CD4-positive, alpha-beta T cell treated with Interleukin-2 at 100 ng/mL for 4 hours (primary cell): ENCODE measurements at places on chromosomes 7 and 10.

DNA sequence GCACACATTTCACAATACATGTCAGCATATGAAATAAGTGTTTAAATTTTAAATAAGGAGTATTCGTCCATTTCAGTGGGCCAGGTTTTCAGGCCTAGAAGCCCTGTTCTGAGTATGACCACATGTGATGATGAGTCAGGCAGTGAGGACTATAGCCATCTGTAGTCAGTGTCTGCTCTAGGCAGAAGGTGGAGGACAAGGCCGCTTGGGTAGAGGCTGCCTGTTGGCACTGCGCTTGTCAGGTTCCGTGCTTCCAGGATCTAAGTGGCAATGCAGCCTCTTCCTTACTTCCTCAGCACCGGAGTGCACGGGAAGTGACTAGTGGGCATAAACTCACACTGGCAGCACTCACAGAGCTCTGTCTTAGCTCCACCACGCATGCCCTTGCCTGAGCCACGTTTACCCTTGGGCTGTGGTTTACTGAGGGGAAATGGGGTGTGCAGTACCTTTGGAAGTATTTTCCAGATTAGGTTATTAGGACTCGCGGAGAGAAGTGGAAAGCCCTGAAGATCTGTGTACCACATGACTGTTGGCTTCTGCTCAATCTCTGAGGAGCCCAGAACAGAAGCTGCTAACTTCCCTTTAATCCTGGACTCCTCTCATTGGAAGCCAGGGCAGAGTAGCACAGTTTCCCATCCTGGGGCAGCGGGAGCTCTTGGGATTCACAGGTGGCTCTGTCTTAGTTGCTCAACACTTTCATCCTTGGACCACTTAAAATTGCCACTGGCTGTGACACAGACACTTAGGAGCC, 87.5 kb upstream of the GJD4 start:
- DNase-seq, result no peak

DNA sequence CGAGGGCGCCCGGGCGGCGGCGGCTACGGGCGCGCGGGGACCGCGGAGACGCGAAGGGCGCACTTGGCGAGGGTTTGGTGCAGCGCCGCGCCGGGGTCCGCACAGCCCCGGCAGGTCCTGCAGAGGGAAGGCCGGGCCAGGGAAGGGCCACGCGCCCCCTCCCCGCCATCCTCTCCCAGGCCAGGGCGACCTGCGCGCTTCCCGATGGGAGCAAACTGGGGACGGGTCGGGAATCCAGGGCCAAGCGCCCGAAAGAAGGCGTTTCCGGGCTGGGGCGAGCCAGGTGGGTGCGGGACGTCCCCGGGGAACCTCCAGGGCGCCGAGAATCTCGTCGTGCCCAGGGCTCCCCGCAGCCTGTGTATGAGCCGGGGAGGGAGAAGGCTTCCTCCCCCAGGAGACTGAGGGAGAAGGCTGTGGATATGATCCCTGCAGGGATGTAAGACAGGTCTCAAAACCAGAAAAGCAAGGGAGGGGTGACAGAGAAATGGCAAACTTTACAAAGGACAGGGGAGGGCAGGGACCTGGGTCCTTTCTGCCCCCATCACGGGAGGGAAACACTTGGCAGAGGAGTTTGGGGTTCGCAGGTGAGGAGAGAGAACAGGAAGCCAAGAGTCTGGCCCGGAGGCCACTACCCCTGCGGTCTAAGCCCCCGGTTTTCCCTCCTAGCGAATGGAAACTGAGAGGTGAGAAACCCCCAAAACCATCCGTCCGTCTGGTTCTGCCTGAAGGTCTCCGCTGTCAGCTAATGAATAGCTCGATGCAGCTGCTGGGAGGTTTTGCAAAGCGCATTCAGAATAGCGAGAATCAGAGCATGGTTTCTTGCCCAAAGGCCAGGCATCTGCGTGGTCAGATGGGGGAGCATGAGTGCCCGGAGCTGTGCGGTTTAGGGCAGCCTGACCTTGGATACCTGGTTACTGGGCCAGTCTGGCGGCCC, 674 bp downstream of the AMZ1 start:
- DNase-seq, result no peak

GRCh38 chr10:15897287-15897686, 37.0 kb upstream of the MINDY3 start:
- no peak for DNase-seq

DNA sequence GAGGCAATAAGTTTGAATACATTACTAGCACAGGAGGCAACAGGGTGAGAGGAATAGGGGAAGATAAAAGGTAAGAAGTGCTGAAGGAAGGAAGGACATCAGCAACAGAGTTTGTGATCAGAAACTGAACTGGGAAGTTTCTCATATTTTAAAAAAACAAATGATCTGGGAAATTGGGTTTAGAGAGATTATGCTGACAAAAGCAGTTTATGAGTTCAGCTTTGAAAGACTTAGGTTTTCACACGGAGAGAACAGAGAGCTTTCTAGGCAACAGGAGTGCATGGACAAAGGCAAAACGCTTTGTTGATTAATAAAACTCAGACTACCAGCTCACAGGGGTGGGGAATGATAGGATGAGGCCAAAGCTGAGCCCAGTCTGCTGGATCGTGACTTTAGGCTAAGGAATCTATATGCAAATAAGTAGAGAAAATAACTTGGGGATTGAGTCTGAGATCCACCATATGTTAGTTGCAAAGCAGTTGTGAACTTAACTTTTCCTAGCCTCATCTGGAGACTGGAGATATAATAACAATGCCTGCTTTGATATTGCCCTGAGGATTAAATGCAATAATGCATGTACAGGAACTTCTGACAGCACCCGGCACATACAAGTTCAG, 4.2 kb downstream of the OSBPL3 start:
- DNase-seq, result no peak

- DNase-seq, result no peak
Measured at GRCh38 chr10:106582291-106582690, 582.2 kb downstream of the SORCS1 start.

- DNase-seq, result no peak
Measured at GRCh38 chr7:44318332-44318731, 7.1 kb downstream of the CAMK2B start.

- DNase-seq, result no peak
Measured at GRCh38 chr7:126856691-126857291, 395.9 kb downstream of the GRM8 start.
